ENCODE measurements at places on chromosomes 1 and 21. TPM values are rescaled to one million over a fixed set of nuclear protein-coding genes. Genes with fewer than 3 reads are reported as not detected.
A peak's percentile ranks its signal among the peaks of the same experiment; 100 is the strongest.

DNA sequence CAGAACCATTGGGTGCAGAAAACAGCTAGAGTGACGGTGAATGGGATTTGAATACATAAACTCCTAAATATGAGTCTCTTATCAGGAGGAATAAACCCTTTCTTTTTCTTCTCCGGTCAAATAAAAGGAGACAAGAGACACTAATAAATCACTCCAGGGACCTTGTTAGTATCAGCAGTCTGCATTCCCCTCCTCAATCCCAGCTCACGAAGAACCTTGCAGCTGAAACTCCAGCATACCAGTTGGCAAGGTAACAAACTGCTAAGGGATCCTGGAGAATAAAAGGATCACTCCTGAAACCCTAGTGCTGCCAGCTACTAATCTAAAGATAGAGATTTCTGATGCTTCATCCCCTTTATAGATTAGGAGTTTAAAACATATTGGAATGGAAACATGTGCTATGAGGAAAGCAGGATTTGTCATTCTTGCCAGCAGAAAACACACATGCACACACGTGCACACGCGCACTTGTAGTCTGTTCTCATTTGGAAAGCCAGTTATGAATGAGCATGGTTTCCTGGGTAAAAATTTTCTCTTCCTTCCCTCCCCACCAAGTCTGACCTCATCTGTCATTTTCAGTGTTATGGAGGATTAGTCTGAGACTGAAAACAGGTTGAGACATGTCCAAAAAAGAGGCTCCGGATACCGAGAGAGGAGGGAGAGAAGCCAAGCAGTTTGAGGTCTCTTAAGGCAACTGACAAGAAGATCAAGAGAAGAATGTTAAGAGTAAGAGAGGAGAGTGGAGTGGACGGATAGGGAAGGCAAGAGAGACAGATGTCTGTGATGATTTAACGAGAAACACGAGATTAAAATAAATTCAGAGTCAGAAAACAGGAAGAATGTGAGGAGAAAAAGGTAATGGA is 10.9 kb downstream of the IER5 start:
- peaks cover 47% of the 10 kb centered on the region for H3K4me1 ChIP-seq
- peak overlapping the region; percentile 19 for H3K27ac ChIP-seq
- DNase-seq: peak; percentile 60
- no peaks in the 10 kb centered on the region for H3K27me3 ChIP-seq
- H3K4me3 ChIP-seq: no peak overlapping the region

Gene PROK1
- not detected for total RNA-seq

GRCh38 chr1:19096990-19097389 is 113.1 kb downstream of the UBR4 start:
- H3K4me1 ChIP-seq: no peaks in the 10 kb centered on the region
- DNase-seq: no peak
- peaks cover 80% of the 10 kb centered on the region for H3K36me3 ChIP-seq
- H3K27ac ChIP-seq: no peak overlapping the region

DNA sequence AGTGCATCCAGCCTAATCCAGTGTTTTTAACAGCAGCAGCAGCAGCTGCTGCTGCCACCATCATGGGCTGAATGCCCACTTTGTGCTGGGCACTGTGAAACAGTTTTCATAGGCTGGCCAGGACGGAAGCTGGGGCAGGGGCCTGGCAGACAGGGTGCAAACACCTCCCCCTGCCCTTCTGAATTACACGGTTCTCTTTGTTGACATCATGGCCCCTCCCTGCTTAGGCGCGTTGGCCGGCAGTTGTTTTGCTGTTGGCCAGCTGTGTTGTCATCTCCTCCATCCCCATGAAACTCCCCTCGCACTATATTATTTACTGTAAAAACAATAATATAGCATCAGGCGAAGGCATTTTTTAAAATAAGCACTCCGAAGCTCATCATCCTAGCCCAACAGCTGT is 33.1 kb downstream of the PTPRU start:
- H3K36me3 ChIP-seq: no peaks in the 10 kb centered on the region
- no peak overlapping the region for H3K4me3 ChIP-seq
- no peaks in the 10 kb centered on the region for H3K4me1 ChIP-seq
- H3K27me3 ChIP-seq: peaks cover 11% of the 10 kb centered on the region

Gene SERPINC1
- total RNA-seq: not detected
